ENCODE measurements at places on chromosomes 6 and 20. TPM values are rescaled to one million over a fixed set of nuclear protein-coding genes. Genes with fewer than 3 reads are reported as not detected.

Gene SCUBE3
- total RNA-seq = not detected

Gene DNMT3B
- 2.0 TPM for total RNA-seq

Gene PARD6B
- 5.8 TPM for total RNA-seq

Gene PPP1R14C
- 38.7 TPM for total RNA-seq

Gene NEU1
- 43.8 TPM for total RNA-seq

Gene PXDC1
- 51.4 TPM for total RNA-seq

Gene BRPF3
- 19.4 TPM for total RNA-seq

Gene ABHD16B
- not detected for total RNA-seq

Data from MCF 10A (cell line).